ENCODE measurements at places on chromosomes 7 and 10.

GRCh38 chr7:73860859-73861258, at the start of gene TMEM270:
Gene TMEM270 (plus strand): TSS chr7:73861159. CDS start chr7:73861195, 36 bp downstream.
- DNase-seq = peak; percentile 15

- DNase-seq = no peak
Observed at GRCh38 chr7:158228131-158228530, 359.5 kb downstream of the PTPRN2 start.

DNA sequence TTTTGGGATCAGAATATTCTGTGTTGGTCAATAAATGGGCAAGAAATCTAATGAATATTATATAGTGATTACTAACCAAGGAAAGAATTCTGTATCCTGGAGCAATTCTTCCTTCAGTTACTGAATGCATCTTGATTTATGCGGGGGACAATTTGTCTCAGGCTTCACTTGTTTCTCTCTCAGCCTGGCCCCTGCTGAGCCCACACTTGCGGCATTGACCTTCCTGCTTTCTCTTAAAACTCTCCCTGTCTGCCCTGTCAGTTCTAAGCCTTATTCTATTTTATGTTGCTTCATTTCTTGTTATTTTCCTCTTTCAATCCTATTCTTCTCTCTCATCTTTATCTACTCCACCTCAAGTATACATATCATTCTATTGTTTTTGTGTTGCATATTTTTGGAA, 122.1 kb upstream of the TPK1 start:
- no peak for DNase-seq

DNA sequence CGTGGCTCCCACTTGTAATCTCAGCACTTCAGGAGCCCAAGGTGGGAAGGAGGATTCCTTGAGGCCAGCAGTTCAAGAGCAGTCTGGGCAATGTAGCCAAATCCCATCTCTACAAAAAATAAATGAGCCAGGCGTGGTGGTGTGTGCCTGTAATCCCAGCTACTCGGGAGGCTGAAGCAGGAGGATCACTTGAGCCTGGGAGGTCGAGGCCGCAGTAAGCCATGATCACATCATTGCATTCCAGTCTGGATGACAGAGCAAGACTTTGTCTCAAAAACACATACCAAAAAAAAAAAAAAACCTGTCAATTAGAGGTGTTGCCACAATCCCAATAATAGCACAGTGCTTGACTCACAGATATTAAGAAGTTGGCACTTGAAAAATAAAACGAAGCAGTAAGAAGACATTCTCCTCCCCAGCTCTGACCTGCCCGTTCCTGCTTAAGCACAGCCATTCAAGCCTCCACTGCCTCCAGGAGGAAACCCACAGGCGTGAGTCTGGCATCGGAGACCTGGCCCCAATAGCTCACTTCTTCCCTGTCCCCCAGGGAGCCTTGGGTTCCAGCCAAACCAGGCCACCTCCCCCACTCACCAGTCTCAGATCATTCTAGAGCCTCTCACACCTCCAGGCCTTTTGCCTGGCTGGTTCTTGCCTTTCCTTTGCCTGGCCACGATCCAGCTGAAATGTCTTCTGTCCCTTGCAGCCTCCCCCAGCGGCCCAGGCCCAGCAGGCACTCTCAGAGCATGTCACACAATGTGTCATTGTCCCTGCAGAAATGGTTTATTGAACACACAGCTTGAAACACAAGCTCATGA, 45.3 kb upstream of the GTF2I start:
- DNase-seq = peak; percentile 47

DNA sequence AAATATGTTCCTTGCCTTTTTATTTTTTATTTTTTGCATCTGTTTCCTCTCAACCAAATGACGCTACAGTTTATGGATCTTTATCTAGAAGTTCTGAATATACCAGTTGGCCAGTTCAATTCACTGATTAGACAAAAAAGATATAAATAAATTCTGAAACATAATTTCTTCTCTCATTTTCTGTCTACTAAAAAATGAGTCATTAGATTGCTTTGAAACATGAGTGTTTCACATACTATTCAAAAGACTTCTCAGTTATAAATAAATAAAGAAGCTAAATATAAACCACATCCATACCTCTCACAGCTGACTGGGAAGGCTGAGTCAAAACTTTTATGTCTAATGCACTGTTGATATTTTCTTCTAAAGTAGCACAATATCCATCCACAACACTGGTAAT, 97.6 kb upstream of the GPR22 start:
- no peak for DNase-seq
